ENCODE measurements at places on chromosomes 5 and 9.

- no peak for DNase-seq
Measured at GRCh38 chr5:74063821-74064220, 437.8 kb downstream of the ARHGEF28 start.

GRCh38 chr9:103799959-103800358 is 294.1 kb upstream of the SMC2 start:
- DNase-seq, result no peak

DNA sequence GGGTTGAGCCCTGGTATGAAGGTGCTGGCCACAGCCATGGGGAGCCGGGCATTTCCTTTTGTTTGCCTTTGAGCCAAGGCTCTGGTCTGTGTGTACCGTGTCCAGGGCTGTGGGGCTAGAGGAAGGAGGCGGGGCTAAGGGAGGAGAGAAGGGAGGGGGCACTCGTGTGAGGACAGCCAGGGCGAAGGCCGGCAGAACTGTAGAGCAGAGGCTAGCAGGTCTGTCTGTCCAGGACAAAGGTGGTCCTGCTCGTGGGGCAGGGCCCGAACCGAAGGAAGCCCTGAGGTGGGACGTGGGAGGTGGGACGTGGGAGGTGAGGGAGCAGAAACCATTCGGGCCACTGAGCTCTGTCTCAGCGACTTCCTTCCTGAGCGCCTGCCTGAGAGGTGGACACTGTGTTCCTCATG is 41.3 kb upstream of the TESK1 start:
- DNase-seq, result no peak

- no peak for DNase-seq
Measured at GRCh38 chr5:24161559-24161958, 483.2 kb downstream of the CDH10 start.

- no peak for DNase-seq
Measured at GRCh38 chr5:31939151-31939550, 235.0 kb downstream of the GOLPH3 start.

All from NAMALWA (cell line).